ENCODE measurements at places on chromosomes 5 and 9.

- DNase-seq: no peak
Observed at GRCh38 chr5:5021436-5021835, 118.7 kb upstream of the ADAMTS16 start.

- no peak for DNase-seq
Observed at GRCh38 chr5:142325725-142326479, 1.1 kb upstream of the SPRY4 start.

DNA sequence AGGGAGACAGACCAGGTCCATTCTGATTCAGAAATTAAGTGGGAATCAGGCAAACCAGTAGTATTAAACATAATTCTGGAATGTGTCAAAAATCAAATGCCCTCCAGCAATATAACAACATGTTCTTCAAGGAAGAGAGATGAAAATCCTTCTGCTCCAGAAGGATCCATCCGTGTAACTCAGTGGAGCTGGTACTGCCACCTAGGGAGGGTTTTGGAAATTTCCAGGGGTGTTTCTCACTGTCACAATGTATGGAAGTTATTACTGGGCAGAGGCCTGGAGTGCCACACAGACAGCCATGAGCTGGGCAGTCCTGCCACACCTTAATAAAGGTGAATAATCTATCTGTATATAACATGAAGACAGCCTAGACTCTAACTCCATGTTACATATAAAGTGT, 87.5 kb downstream of the TTLL11 start:
- DNase-seq: no peak

GRCh38 chr9:92275541-92275940, 18.0 kb downstream of the IARS1 start:
- DNase-seq: no peak

- DNase-seq: no peak
Observed at GRCh38 chr5:107377277-107377609, 293.5 kb downstream of the EFNA5 start.
